ENCODE measurements at places on chromosomes 5 and 9.

DNA sequence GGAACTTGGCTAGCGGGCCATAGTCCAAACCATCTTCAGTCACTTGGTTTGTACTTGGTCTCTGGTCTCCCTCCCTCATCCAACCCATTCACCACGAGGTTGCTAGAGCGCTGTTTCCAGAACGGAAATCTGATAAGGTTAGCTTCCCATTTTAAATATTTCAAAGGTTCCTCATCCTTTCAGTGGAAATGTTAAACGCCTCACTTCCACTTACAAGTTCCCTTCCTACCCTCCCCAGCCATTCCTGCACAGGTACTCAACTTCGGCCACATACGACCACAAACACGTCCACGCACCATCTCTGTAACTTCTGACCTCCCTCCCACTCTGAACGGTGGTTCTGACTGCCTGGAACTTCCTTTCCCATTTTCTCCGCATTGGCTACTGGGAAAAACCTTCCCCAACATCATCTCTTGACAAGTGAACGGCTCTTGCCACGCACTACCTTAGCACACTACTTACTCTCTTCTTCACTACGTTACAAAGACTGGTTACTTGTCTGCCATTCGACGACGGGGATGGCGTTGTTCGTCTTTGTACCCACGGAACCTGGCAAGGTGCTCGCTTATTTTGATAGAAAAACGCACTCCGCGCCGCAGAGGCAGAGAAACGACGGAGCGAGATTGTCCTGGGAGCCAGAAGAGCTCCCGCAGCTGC is 629 bp downstream of the CCNH start:
- no peak for DNase-seq

DNA sequence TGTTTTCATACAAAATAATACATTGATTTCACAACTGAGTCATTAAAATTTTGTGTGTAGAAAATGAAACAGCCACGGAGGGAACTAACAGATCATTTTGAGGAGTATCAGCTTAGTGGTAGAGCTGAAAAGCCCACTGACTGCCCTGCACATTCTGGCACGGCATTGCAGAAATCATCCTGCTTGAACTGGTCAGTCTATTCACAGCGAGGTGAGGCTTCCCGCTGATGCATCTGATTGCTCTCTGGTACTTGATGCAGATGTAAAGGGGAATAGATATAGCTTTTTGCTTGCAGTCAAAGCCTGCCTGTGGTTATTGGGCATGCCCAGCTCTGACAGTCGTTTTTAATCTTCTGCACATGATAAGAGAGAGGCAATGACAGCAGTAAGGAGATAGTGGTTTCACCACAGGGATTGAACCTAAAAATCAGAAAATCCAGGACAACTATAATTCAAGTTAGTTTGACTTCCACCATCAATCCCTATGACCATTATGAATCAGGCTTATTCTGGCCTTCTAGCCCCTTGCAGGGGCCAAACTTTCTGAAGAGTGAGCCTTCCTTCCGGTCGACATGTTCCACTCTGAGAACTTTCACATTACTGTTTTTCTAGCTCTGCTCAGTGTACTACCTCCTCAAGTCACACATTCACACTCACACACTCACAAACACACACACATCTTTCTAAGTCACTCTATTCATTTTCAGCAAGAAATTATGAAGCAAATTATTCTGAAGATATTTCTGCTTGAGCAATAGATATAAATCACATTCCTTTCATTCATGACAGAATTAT is 782.8 kb upstream of the NUDT12 start:
- no peak for DNase-seq

DNA sequence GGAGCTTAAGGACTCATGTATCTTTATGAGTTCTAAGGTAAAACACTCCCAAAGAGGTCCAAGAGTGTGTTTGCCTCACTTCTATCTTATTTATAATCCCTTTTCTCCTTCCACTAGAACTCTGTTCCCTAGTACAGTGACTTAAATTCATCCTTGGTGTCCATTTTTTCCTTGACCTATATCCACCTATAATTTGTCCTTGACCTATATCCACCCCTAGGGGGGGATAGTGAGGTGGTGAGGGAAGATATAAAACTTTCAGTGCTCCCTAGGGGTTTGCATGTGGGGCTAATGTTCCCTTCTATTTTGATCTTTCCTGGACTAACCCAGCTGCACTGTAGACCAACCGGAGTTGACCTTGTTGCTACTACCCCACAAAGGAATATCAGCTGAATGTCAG is 83.5 kb upstream of the GNAQ start:
- no peak for DNase-seq

DNA sequence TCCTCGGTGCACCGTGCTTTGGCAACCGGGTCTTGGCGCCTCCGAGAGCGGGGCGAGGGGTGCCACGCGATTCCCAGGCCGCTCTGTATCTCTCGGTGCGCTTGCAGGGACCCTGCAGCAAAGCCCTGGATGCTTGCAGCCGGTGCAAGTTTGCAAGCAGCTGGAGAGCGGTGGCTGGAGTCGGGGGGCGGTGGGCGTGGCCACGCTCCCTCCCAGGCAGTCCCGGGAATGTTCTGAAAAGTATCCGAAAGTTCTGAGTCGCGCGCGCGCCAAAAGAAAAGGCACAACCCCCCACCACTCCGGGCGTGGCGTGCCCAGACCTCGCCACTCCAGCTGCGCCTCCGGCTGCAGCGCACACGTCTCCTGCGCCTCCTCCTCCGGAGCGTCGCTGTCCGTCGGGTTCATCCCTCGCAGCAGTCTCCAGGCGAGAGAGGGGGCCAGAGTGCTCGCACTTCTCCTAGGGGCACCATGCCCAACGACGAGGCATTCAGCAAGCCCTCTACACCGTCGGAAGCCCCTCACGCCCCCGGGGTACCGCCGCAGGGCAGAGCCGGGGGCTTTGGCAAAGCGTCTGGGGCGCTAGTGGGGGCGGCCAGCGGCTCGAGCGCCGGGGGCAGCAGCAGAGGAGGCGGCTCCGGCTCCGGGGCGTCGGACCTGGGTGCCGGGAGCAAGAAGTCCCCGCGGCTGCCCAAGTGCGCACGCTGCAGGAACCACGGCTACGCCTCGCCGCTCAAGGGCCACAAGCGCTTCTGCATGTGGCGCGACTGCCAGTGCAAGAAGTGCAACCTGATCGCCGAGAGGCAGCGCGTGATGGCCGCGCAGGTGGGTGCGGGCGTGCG is at the start of gene DMRT1:
Gene DMRT1 (plus strand): TSS at position 327 of the 839 bp plus-strand sequence. CDS start 142 bp downstream, at position 469.
- no peak for DNase-seq

GRCh38 chr9:124771867-124772679 is 962 bp upstream of the NR6A1 start:
- peak; percentile 80 for DNase-seq

GRCh38 chr9:99101271-99101670 is 3.6 kb upstream of the TGFBR1 start:
- no peak for DNase-seq

- no peak for DNase-seq
These were observed 15.3 kb downstream of the HSPA9 start for GRCh38 chr5:138559937-138560336.

- no peak for DNase-seq
These were observed 25.6 kb upstream of the TUSC1 start for GRCh38 chr9:25703701-25704357.

GRCh38 chr5:1085391-1085790 is 26.5 kb downstream of the SLC12A7 start:
- DNase-seq: no peak

DNA sequence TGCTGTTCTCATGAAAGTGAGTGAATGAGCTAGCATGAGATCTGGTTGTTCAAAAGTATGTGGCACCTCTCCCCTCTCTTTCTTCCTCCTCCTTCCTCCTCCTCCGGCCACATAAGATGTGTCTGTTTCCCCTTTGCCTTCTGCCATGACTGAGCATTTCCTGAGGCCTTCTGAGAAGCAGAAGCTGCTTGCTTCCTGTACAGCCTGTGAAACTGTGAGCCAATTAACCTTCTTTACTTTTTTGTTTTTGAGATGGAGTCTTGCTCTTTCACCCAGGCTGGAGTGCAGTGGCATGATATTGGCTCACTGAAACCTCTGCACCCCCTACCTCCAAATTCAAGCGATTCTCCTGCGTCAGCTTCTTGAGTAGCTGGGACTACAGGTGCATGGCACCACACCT is 6.1 kb downstream of the S100Z start:
- DNase-seq: no peak

GRCh38 chr9:123309611-123310010 is 41.2 kb upstream of the STRBP start:
- DNase-seq: no peak

DNA sequence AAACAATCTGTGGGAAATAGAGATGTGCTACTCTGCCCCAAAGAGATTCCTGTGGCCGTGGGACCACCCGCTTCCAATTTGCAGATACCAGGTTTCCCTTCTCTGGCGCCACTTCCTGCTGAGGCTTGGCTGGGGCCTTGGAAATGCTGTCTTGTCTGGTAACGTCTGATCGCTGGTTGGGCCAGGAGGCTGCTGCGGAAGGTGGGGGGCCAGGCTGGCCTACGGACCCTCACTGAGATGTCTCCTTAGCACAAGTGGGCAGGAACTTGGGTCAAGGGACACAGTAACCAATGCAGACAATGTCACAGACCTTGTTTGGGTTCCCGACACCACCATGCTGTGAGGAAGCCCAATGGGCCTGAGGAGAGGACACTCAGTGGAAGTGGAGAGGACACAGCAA is 31.7 kb upstream of the IRX4 start:
- DNase-seq: no peak

GRCh38 chr9:127074561-127075548 is 47.6 kb downstream of the ANGPTL2 start:
- DNase-seq: no peak

DNA sequence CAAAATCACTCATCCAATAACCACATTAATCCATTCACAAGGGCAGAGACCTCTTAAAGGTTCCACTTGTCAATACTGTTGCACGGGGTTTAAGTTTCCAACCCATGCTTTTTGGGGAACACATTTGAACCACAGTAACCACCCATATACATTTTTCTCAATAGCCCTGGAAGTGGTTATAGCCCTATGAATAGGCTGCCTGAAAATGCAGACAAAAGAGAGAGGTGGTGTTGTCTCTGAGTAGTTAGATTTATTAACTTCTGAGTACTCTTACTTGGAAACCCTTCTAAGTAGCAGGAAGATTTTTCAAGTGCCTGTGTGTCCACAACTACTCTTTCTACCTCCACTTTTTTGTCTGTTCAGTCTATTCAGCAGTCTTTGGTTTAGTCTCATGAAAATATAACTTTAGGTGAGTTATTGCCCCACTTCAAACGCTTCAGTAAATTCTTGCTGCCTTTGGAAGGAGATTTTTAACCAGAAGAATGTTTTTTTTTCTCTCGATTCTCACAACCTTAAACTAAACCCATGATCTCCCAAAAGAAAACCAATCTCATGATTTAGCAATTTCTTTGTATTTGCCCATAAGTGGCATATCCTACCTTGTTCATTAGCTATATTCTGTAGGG is 42.6 kb downstream of the ARHGEF28 start:
- DNase-seq: no peak

DNA sequence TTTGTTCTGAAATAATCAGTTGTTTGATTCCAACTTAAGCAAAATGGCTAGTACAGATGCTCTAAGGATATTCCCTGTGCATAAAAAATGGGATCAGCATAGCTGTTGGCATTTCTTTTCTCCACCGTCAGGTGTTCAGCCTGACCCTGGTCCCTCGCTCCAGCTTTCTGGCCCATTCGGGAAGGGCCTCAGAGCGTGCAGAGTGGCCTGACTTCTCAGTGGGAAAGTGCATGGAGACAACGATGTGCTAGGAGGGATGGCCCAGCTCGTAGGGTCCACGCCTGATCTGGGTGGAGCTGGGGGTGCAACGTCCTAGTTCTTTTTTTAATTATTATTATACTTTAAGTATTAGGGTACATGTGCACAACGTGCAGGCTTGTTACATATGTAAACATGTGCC is 319.1 kb upstream of the IRX4 start:
- DNase-seq: no peak

DNA sequence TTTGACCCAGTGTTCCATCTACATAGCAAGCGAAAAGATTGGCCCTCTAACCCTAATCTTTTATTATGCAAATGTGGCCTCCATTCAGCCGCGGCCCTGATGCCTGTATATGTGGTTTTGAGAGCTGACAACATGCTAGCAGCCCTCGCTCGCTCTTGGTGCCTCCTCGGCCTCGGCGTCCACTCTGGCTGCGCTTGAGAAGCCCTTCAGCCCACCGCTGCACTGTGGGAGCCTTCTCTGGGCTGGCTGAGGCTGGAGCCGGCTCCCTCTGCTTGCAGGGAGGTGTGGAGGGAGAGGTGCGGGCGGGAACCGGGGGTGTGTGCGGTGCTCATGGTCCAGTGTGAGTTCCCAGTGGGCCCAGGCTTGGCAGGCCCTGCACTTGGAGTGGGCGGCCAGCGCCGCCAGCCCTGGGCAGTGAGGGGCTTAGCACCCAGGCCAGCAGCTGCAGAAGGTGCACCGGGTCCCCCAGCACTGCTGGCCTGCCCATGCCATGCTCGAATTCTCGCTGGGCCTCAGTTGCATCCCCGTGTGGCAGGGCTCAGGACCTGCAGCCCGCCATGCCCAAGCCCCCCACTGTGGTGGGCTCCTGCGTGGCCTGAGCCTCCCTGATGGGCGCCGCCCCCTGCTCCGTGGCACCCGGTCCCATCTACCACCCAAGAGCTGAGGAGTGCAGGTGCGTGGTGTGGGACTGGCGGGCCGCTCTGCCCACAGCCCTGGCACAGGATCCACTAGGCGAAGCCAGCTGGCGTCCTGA is 757.5 kb upstream of the CTNND2 start:
- DNase-seq: no peak

GRCh38 chr5:143601357-143601756 is 197.9 kb upstream of the NR3C1 start:
- DNase-seq: no peak

DNA sequence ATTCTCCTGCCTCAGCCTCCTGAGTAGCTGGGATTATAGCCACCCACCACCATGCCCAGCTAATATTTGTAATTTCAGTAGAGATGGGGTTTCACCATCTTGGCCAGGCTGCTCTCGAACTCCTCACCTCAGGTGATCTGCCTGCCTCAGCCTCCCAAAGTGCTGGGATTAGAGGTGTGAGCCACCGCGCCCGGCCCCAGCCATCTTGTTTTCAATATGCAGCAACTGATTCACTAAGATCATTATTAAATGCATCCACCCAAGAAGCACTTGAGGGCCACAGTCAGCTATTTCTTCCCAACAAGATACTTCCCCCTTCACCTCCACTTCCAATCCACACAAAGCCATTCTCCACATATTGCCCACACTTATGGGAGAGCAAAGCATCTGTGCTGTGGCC is 115.8 kb downstream of the BNC2 start:
- no peak for DNase-seq

DNA sequence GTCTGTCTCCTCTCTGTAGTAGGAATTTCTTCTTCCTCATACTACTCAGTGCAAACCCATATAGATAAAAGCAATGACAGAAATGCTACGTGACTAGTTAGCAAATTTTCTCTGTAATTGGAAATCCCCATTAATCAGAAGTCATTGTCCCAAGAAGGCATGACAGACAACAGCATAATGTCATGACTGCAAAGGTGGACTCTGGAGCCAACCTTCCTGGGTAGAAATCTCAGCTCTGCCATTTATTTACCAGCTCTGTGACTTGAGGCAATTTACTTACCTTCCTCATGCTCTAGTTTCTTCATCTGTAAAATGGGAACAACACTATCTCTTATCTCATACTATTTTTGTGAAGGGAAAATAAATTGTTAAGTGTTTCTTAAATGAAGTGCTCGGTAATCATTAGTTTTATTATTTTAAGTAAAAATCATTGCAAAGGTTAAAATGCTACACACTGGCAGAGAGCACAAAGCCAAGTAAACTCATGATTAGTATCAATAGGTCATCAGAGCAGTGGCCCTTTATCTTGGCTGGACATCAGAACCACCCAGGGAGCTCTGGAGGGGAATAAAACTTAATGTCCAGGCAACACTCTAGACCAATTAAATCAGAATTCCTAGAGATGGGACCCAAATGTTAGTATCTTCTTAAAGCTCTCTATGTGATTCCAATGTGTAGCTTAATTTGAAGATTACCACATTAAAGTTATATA is 43.8 kb upstream of the FST start:
- DNase-seq: no peak
